Stimulated activated CD8-positive, alpha-beta memory T cell treated with anti-CD3 and anti-CD28 coated beads, Interleukin-7, amount 100 ng/mL, for 24 hours (primary cell): ENCODE measurements at places on chromosomes 4 and X.

GRCh38 chrX:19875050-19875431, 12.4 kb downstream of the SH3KBP1 start:
- DNase-seq, result no peak

- no peak for DNase-seq
These were observed 460.3 kb downstream of the GBA3 start for GRCh38 chr4:23153076-23153475.

- no peak for DNase-seq
These were observed 126.2 kb upstream of the NDP start for GRCh38 chrX:44099366-44099765.

DNA sequence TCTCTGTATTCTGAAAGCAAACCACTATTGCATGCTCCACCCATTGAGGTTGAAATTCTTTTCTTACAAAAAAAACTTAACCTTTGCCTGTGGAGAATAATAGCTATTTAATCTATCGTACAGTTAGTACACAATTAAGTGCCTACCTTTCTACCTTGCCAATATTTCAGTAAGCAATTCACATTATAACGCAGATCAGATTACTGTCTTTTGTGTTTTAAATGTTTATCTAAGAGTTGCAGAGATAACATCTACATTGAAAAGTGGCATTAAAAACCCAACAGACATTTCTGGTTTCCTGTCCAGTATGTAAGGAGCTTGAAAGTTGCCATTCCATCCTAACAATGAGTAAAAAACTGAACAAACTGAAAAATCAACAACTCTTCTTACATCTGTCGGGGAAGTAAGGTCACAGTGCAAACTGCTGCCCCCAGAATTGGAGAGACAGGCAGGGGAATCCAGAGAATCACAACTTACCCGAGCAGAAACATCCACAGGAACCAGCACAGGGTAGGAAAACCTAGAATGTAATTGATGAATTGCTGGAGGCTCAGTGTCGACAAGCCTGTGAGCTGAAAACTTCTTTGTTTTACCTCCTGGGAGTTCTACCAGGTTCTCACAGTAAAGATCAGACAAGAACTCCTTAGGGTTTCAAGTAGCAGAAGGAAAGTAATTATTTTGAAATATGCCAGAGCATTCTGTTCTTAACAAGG, 27.3 kb upstream of the ACSL4 start:
- no peak for DNase-seq

- DNase-seq, result no peak
These were observed 95.2 kb downstream of the SLC34A2 start for GRCh38 chr4:25750874-25751273.

DNA sequence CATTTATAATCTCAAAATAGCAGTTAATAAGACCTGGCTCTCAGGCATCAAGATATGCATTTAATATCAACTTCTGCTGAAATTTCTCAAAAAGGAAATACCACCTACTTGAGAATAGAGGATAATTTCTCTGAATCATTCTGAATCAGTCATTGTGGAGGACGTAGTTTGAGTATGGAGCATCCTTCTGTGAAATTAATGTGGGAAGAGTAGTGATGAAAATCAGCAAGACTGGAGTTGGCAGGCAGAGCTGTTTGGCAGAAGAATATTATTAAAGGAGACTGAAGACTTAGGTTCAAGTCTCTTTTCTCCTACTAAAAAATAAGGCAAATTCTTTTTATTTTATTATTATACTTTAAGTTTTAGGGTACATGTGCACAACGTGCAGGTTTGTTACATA, 325.6 kb upstream of the ATOH1 start:
- DNase-seq, result no peak

DNA sequence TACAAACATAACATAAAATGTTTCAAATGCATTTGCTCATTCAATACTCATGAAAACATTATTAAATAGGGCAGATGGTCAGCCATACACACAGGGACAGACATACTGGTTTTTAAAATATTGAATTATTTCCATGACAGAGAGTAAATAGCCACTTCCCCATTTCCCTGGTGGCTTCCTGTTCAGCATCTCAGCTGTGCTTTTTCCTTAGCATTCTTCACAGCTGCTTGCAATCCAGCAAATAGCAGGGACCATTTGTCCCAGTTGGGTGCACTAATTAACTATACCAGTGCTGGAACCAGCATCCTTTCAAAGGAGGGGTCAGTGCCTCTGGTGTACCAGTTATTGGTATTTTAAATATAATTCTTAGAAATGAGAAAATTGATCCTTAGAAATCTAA, 964.7 kb downstream of the RAB28 start:
- no peak for DNase-seq

- no peak for DNase-seq
These were observed 1989.8 kb upstream of the TENM3 start for GRCh38 chr4:180253419-180253818.

DNA sequence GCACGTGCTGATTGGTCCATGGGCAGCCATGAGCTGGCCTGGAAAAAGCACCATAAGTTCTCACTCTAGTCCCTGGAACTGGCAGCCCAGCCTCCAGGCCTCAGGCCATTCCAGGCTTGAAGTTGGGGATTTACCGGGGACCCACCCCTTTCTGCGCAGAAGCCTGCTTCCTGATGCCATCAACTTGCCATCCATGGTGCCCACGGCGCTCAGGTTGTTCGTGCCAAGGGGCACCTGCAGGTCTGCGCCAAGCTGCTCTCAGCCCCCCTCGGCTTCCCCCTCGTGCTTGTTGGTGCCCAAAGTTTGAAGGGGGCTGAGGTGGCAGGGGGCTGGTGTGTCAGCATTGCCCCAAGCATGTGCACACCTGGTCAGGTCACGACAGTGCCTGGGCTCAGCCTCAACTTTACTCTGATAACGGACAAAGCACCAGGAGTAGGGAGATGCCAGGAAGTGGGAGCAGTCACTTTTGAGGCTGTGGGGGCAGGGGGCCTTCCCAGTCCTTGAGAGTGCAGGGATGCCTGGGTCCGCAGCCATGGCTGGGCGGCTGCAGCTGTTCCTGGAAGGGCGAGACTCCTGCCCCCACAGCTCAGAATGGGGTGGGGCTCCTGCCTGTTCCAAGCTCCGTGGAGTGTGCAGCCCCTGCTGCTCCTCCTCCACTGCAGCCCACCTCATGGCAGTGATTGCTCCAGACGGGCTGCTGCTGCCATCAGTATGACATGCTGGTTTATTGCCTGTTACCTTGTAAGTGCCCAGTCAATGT, 24.9 kb downstream of the DCUN1D4 start:
- no peak for DNase-seq

DNA sequence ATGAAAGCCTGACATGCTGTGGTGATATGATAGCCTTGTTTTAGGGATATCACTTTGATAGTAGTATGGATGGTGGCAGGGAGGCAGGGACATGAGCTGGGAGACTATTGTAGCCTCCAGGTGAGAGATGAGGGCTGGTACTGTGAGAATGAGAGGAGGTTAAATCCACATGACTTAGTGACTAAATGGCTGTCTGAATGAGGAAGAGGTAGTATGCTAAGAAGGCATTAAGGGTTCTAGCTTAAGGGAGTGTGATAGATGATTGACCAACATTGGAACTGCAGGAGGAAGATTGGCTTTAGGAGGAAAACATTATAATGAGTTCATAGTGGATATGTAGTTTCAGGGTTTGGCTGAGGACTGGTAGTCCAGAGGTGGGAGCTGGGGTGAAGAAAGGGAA, 195.0 kb upstream of the ANK2 start:
- DNase-seq, result no peak

- no peak for DNase-seq
These were observed 646.0 kb upstream of the PITX2 start for GRCh38 chr4:111268769-111269414.

- DNase-seq, result no peak
These were observed 110.7 kb downstream of the AASDH start for GRCh38 chr4:56276547-56276946.
